Thymus (tissue), 14 donors: ENCODE measurements at places on chromosomes 11 and 22. TPM values are rescaled to one million over a fixed set of nuclear protein-coding genes. Genes with fewer than 3 reads are reported as not detected.

The CYP2D6 gene
- 0.42 TPM for total RNA-seq

- H3K27me3 ChIP-seq: no peaks in the 10 kb centered on the region
- no peaks in the 10 kb centered on the region for H3K36me3 ChIP-seq
- H3K4me1 ChIP-seq: no peaks in the 10 kb centered on the region
Measured at GRCh38 chr11:27055065-27055682, 14.6 kb downstream of the BBOX1 start.

- peaks cover 20% of the 10 kb centered on the region for H3K36me3 ChIP-seq
- no peak overlapping the region for H3K27ac ChIP-seq
- no peak overlapping the region for H3K4me3 ChIP-seq
- H3K4me1 ChIP-seq: peaks cover 24% of the 10 kb centered on the region
Measured at GRCh38 chr11:64266339-64266738, 15.0 kb downstream of the PLCB3 start.

GRCh38 chr11:109075976-109076375, 346.0 kb upstream of the C11orf87 start:
- no peak overlapping the region for H3K27ac ChIP-seq
- H3K27me3 ChIP-seq: no peaks in the 10 kb centered on the region
- no peak for DNase-seq
- H3K4me3 ChIP-seq: no peak overlapping the region
- no peaks in the 10 kb centered on the region for H3K4me1 ChIP-seq

DNA sequence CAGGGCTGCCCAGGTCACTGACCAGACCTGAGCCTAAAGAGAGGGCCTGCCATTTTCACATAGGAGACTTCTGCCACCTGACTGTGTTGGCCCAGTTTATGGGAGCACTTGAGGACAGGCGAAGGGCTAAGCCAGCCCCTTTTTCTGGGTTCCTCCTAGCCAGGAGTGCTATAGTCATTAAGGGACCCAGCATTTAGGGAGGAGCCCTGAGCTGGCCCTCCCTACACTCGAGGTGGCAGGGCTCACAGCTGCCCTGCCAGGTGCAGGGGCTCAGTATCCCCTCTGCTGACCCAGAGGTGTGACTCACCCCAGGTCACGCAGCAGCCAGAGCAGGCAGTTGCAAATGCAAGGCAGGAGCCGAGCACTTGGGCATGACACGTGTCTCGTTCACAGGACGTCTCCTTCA, 86.3 kb upstream of the CRYBB3 start:
- no peaks in the 10 kb centered on the region for H3K27me3 ChIP-seq
- H3K4me3 ChIP-seq: no peak overlapping the region
- peaks cover 11% of the 10 kb centered on the region for H3K36me3 ChIP-seq
- no peak overlapping the region for H3K27ac ChIP-seq
- H3K4me1 ChIP-seq: peaks cover 21% of the 10 kb centered on the region
- DNase-seq: no peak

DNA sequence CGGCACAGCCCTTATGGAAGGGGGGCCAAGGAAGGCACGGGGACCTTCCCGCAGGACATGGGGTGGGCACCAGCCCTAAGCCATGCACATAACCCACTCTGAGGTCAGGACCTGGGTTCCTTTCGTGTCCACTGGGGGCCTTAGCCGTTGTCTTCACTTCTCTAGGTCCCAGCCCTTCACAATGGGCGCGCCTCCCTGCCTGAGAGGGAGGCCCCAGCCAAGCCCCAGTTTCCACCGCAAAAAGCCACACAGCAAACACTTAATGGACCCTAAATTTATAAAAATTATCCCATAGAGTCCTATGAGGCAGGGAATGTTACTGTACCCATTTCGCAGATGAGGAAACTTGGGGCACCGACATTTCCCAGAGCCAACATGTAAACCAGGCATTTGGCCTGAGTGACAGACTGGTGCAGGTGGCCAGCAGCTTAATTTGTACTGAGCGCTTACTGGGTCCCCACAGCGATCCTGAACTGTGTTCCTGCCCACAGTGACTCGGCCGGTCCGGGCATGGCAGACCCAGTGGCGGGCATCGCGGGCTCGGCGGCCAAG, 1.2 kb downstream of the GAS2L1 start:
- peaks cover 41% of the 10 kb centered on the region for H3K27me3 ChIP-seq
- H3K4me1 ChIP-seq: no peaks in the 10 kb centered on the region
- H3K4me3 ChIP-seq: no peak overlapping the region
- no peak for DNase-seq

GRCh38 chr11:61347916-61348461, 13.7 kb downstream of the CYB561A3 start:
- DNase-seq: no peak
- H3K4me3 ChIP-seq: no peak overlapping the region
- H3K36me3 ChIP-seq: peaks cover 44% of the 10 kb centered on the region
- H3K27ac ChIP-seq: no peak overlapping the region
- H3K4me1 ChIP-seq: peaks cover 3% of the 10 kb centered on the region
- H3K27me3 ChIP-seq: no peaks in the 10 kb centered on the region

DNA sequence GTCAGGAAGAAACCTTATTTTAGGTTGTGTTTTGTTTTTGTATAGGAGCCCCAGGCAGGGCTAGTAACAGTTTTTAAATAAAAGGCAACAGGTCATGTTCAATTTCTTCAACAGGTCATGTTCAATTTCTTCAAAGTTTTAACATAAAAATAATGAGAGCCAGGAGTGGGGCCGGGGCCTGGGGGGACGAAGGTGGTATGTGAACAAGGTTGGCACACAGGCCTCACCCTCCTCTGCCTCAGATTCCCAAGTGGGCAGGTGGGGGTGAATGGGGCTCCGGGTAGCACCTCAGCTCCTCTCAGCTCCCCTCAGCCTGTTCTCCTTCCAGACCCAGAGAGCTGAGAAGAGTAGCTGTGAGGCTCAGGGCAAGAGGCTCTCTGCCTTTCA, 4.4 kb downstream of the DERL3 start:
- H3K4me3 ChIP-seq: no peak overlapping the region
- DNase-seq: no peak
